Central memory CD4-positive, alpha-beta T cell (primary cell): ENCODE measurements at places on chromosomes 5 and 9.

- DNase-seq, result no peak
Measured at GRCh38 chr5:36561601-36562000, 44.8 kb upstream of the SLC1A3 start.

DNA sequence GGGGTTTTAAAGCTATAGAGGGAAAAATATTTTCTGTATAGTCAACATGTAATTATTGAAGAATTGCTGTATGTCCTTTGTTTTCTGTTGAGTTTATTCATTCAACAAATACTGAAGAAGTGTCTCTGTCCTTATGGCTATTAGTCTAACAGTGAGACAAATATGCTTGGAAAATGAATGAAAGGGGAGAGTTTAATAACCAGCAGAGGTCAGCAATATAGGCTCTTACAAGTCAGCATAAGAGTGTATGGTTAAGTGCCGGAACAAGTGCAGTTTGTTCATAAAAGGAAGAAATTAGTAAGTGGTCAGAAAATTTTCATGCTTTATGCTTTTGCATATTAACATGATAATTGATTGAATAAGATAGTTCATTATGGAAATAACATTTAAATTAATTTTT is 3.6 kb downstream of the SCAMP1 start:
- DNase-seq, result no peak

- DNase-seq, result no peak
Measured at GRCh38 chr5:76333571-76333970, 69.5 kb upstream of the IQGAP2 start.

DNA sequence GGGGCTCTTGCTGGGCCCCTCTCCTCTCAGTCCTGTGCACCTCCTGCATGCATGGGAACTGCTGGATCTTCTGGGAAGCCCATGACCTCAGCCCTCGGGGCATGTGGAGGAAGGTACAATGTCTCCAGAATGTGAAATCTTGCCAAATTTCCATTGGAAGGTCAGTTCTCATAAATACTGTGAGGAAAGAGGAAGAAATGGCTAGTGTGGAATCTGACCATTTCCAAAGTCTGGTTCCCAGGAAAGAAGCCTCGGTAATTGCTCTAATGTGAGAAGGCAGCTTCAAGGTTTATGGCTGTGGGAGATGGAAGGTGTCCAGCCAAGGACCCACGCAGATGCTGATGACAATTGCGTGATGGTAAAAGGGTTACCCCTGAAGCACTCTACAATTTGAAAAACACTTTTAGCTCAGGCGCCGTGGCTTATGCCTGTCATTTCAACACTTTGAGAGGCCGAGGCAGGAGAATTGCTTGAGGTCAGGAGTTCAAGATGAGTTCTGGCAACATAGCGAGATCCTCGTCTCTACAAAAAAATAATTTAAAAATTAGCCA is 8.1 kb upstream of the IL17B start:
- no peak for DNase-seq

DNA sequence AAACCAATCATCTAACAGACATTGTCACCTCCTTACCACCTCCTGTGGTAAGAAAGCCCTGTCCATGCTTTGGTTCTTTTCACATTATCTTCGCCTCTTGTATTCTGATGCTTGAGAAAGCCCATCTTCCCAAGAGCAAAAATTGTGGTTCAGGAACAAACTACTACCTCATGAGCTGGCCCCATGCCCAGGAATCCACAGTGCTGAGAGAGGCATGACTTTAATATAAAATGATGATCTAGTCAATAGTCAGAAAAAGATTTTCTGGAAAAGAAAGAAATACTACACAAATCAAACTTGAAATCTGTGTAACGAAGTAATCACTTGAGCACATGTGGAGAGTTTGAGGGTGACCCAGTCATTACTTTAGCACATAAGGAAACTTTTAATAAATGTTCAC is 94.7 kb downstream of the FGF10 start:
- DNase-seq, result no peak

GRCh38 chr5:6399980-6400910 is 21.9 kb upstream of the MED10 start:
- no peak for DNase-seq

- no peak for DNase-seq
Measured at GRCh38 chr5:142156839-142157463, 48.4 kb downstream of the NDFIP1 start.

GRCh38 chr9:72158680-72159079 is 9.4 kb downstream of the GDA start:
- DNase-seq, result no peak

DNA sequence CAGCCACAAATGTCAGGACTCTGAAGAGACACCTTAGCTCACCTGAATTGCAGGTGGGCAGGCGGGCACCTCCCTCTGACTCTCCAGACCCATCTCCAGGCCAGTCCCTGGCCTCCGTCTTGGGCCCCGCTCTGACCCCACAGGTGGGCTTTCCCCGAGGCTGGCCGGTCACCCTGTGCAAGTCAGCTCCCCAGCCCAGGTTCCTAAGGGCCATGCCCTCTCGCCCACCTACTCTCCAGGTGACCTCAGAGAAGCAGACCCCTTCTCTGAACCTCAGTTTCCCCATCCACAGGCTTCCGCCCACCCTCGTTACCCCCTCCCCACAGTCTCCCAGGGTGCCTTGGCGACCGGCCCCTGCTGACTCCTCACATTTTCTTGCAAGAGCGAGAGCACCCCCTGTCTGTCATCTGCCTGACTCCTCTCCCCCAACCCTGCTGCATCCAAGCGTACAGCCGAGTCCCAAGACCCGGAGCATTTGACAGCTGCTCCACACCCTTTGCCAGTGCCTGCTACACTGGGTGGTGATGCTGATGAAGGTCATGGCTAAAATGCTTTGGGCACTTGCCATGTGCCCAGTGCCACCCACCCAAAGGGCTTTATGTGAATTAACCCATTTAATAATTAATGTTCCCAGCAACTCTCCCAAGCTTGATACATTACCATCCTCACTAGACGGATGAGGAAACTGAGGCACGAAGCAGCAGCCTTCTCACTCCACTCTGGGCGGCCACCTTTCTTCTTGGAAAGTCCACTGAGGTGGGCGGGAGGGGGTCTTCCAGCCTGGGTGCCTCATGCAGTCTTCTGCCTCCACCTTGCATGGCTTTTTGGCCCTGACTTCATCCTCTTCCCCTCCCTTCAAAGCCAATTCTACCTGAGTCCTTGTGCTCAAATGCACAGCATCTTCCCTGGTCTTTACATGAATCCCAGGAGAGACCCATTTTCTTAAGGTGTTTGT is 51.1 kb upstream of the ORM1 start:
- DNase-seq, result no peak

GRCh38 chr9:99635032-99635431 is 186.7 kb upstream of the NR4A3 start:
- DNase-seq, result no peak

DNA sequence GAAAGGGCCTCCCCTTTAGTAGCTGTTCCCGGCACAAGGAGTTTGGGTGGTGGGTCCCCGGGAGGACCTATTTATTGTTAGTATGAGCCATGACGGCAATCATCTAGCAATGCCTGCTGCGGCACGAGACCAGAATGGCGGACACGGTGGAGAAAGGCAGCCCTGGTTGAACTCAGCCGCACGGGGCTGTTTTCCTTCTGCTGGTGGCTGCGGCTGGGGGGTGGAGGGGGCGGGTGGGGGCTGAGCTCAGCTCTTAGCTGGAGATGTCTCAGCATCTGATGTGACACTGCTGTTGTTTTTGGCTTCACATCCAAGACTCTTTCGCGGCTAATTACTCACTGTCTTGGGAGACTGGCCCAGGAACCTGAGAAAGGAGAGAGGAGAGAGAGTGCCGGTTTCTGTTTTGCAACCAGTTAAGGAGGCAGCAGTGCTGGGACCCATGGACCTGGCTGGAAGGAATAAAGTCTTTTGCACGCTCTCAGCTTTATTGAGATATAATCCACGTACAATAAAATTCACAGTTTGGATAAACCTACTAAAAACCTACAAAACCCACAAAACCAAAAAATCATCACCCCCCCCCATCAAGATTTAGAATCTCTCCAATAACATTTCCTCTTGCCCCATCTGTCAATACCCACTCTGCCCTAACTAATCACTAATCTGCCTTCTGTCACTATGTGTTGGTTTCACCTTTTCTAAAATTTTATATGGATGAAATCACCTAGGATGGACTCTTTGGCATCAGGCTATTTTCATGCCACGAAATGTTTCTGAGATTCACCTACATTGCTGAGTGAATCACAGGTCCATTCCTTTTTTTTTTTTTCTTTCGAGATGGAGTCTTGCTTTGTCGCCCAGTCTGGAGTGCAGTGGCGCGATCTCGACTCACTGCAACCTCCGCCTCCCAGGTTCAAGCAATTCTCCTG is 81.8 kb upstream of the NEURL1B start:
- no peak for DNase-seq

DNA sequence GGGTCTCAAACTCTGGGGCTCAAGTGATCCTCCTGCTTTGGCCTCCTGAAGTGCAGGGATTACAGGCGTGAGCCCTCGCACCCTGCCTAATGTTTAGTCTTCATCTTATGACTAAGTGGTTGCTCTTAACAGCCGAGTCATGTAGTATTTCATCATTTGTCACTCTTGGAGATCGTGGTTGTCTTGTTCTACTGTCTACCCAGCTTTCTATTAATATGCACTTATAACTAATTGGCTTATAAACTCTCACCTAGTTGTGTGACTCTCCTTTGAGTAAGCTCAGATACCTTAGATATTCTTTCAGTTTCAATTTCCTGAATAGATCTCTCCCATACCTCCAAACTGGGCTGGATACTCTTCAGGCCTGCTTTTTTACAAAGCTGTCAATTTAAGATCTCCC is 19.9 kb downstream of the SLC44A1 start:
- no peak for DNase-seq
